ENCODE measurements at places on chromosomes 1 and 21.

GRCh38 chr1:101346419-101346818 is 109.6 kb downstream of the S1PR1 start:
- DNase-seq: no peak

- peak; percentile 40 for DNase-seq
Observed at GRCh38 chr21:41877901-41878830, 978 bp downstream of the PRDM15 start.

- DNase-seq: no peak
Observed at GRCh38 chr1:179731643-179732042, 11.4 kb upstream of the FAM163A start.

DNA sequence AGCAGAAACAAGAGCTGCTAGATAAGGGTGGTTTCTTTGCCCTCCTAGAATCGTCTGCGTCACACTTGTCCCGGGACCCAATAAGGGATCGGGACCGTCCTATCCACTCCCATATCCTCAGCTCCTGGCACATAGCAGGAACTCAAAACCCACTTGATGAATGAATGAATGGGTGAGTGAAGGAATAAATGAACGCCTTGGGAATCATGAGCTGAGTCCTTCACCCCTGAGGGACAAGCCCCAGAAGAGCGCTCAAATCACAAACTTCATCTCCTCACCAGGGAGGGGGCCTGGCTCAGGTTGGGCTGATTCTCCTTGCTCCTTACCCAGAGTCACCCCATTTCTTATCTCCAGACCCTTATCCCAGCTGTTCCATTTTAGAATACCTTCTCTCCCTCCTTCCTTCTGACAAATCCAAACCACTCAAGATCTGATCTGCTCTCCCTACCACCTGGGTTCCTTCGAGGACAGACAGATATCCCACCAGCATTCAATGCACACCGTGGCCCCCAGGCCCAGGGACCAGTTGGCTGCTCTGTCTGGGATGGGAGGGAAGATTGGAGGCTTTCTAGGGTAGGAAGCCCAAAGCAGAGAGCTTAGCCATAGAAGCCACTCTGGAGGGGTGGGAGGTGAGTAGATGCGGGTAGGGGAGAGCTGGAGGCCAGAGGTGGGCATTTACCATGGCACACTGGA is 643 bp upstream of the MOB3C start:
- DNase-seq: no peak

GRCh38 chr1:221727146-221728036 is 14.5 kb downstream of the DUSP10 start:
- DNase-seq: no peak

GRCh38 chr1:13888351-13888986 is 188.5 kb downstream of the PRDM2 start:
- DNase-seq: no peak

GRCh38 chr1:198467342-198467741 is 73.1 kb downstream of the ATP6V1G3 start:
- DNase-seq: no peak

DNA sequence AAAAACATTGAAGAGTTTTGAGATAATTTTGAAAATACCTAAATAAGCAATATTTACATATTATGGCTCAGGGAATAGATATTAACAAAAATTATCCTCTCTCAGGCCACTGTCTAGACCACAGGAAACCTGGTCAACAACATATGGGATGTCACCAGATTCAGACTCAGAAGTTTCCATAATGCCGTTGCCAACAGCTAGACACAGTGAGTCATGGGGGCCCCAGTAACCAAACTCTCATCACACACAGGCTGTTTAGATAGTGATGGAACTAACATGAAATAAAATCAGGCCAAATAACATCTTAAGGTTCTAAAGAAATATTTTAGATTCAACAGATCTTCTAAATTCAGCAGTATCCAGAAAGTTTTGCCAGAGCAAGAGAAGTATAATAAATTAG is 681.7 kb upstream of the ADAMTS5 start:
- DNase-seq: no peak

DNA sequence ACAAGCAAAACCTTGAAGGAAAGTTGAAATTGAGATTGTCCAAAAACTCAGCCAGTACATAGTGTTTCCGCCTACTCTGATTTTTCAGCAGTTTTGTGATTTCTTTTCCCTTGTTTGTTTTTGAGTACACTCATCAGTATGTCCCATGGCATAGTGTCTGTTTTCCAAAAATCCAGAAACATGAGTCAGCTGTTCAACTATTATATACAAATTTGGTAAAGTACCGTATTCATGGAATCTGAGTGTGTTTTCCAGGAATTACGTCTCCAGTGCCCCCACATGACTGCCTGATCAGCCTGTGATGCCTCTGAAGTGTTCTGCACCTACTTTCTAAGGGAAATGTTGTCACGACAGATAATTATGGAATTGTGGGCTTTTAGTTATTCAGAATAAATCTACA is 186.8 kb downstream of the LTN1 start:
- DNase-seq: no peak

- DNase-seq: no peak
Observed at GRCh38 chr1:11383553-11384169, 95.3 kb upstream of the DISP3 start.

GRCh38 chr1:53334312-53334711 is 6.4 kb upstream of the LRP8 start:
- DNase-seq: no peak

- no peak for DNase-seq
Observed at GRCh38 chr1:220796530-220796929, 9.8 kb downstream of the MTARC1 start.

GRCh38 chr1:231550448-231550781 is 21.9 kb downstream of the TSNAX start:
- DNase-seq: no peak

DNA sequence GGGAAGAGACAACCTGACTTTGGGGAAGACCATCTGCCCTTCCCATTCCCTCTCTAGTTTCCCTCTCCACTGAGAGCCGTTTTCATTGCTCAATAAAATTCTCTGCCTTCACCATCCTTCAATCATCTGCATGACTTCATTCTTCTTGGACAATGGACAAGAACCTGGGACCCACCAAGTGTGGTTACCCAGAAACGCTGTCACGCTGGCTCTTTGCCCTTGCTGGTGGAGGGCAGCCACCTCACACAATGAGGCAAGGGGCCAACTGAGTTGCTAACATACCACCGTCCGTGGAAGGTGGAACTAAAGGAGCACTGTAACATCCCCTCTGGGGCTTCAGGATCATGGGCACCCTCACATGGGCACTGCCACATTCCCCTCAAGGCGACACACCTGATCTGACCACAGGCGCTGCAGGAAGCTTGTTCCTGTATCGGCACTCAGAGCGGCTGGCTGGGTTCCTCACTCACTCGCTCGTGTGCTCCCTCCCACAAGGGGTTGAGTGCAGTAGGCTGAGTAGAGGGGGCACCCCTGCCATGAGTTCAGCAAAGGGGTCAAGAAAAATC is 652.4 kb downstream of the PLPP3 start:
- DNase-seq: no peak

DNA sequence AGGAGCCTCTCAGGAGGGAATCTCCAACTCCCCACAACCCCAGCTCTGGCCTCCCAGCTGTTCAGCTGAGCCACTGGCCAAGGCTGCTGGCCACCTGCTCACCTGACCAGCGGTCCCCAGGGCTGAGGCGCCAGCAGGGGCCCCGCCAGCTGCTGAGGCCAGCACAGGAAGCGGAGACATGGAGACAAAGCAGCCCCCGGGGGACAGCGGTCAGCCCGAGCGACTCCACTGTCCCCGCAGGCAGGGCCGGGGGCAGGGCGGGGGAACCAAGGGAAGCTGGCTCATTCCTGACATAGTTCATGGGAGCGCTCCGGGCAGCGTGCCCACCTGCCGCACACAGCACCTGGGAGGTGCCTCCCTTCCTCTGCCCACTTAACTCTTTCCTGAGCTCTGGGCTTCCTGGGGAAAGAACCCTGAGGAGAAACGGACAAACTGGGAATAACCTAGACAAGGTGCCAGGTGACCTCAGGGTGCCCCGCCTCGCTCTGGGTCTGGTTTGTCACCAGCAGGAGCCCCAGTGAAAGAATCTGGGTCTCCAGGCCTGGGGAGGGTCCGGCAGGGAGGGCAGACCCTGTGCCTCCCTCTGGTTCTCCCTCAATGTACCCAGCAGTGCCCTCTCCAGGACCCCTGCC is 10.7 kb downstream of the EPHA2 start:
- no peak for DNase-seq

DNA sequence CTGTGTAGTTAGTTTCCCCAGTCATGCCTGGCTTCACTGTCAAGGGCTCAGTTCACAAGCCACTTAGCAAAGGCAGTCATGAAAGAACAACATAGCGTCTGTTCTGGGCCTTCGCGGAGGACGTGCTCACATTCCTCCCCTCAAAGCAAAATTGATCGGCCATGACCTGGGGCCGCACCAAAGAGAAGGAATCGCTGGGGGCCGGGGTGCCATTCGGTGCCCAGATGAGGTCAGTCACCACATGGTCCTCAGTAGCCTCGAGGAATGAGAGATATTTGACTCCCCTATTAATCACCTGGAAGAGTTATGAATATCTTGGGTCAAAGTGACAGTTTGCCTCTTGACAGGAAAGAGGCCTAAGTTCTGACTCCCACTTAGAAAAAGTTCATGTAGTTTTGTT is 251.1 kb upstream of the JUN start:
- DNase-seq: no peak

DNA sequence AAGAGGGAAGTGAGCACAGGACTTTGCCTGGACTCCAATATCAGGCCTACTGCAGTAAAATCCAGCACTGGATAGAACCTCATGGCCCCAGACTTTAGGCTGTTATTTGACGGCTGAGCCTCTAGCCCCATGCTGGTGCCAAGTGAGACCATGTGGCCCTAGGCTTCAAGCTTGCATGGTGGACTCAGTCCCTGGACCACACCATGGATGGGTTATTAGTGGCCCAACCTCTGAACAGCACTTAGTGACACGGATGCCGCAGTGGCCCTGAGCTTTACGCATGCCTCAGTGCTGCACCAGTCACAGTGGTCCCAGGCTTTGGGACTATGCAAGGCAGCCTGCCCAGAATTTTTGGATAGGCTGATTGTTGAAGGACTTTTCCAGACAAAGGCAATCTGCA is 13.0 kb downstream of the IFI44L start:
- no peak for DNase-seq

- DNase-seq: no peak
Observed at GRCh38 chr21:30605968-30606367, 5.1 kb downstream of the KRTAP22-1 start.

- no peak for DNase-seq
Observed at GRCh38 chr1:229474509-229474908, 33.6 kb downstream of the NUP133 start.

- DNase-seq: no peak
Observed at GRCh38 chr1:23804183-23804835, 3.8 kb upstream of the GALE start.

GRCh38 chr1:201724039-201724765 is 104.8 kb upstream of the IPO9 start:
- DNase-seq: no peak

DNA sequence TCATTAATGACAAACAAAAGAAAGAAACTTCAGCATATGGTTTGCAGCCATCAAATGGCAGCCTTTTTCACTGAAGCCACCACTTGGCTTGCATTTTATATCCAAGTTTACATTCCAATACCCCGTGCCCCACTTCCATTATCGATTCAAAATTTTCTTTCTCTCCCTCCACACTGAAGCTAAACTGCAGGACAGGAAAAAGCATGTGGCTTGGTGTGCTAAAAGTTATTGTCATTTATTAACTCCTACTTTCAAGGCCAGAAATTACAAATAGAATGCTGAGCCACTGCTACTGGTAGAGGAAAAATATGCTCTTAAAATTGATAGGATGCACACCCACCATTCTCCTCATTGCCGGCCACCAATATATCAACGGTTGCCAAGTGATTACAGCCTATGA is 351.6 kb upstream of the DUSP10 start:
- no peak for DNase-seq

DNA sequence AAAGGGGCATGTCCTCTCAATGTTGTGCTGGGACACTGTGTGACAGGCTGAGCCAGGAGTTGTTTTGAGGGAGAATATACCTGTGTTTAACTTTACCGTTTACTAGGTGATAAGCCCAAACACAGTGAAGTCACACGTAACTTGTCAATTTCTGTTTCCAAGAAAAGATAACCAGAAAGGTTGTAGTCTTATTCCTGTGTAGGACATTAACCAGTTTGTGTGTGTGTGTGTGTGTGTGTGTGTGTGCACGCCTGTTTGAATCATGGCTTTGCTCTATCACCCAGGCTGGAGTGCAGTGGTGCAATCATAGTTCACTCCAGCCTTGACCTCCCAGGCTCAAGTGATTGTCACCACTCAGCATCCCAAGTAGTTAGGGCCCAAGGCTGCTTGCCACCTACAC is 83.6 kb downstream of the MRPS6 start:
- DNase-seq: no peak

DNA sequence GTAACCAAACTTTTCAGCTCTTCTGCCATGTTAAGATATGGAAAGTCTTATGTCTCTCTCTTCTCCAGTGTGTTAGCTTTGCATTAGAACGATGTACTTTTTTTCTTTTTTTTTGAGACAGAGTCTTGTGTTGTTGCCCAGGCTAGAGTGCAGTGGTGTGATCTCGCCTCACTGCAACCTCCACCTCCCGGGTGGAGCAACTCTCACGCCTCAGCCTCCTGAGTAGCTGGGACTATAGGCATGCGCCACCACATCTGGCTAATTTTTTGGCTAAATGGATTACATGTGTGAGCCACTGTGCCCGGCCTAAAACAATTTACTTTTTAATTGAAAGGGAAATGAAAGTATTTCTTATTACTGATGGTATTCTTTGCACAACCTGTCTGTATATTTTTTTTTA is 35.8 kb downstream of the SPEN start:
- no peak for DNase-seq

- peak; percentile 93 for DNase-seq
Observed at GRCh38 chr1:115098979-115099692, 9.8 kb upstream of the TSPAN2 start.

DNA sequence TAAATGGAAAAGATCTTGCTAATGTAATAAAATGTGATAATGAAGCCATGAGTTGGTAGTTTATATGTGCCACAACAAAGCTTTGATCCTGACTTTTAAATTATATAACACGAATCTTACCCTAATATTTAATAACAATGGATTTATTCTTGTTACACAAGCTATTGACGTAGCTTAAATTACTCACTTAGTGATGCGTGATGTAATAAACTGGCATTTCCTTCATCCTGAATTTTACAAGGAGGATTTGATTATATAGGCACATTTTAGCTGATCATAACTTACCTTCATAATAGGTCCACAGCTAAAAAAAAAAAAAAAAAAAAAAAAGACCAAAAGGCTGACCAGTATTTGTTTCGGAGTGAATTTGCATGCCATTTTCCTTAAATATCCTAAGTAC is 76.2 kb upstream of the IVNS1ABP start:
- no peak for DNase-seq

DNA sequence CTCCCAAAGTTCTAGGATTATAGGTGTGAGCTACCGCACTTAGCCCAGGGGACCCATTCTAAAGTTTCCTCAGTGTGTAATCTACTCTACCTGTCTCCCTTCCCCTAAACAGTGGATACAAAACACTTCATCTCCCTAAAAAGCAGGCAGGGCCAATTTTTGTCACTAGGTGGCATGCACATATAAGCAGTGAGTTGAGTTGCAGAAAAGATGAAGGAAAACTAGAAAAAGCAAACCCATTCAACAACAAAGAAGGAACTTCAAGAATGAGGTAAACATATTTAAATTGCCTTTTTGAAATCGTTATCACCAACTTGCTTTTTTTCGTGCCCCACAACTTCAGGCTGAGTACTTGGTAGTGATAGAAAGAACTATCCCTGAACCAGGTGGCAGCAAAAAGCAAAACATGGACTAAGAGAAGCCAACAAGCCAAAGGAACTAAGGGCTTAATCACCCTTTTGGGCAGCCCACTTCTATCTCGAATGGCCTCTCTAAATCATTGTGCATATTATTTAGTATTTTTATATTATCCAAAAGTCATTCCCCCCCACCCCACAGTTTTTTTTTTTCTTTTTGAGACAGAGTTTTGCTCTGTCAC is 19.7 kb upstream of the ALDH9A1 start:
- peak; percentile 50 for DNase-seq

Measured in CD4-positive, alpha-beta T cell treated with Interferon alpha-2 for 1 hour (primary cell).